Tibial artery (tissue), 4 donors: ENCODE measurements at places on chromosomes 16 and 17.

DNA sequence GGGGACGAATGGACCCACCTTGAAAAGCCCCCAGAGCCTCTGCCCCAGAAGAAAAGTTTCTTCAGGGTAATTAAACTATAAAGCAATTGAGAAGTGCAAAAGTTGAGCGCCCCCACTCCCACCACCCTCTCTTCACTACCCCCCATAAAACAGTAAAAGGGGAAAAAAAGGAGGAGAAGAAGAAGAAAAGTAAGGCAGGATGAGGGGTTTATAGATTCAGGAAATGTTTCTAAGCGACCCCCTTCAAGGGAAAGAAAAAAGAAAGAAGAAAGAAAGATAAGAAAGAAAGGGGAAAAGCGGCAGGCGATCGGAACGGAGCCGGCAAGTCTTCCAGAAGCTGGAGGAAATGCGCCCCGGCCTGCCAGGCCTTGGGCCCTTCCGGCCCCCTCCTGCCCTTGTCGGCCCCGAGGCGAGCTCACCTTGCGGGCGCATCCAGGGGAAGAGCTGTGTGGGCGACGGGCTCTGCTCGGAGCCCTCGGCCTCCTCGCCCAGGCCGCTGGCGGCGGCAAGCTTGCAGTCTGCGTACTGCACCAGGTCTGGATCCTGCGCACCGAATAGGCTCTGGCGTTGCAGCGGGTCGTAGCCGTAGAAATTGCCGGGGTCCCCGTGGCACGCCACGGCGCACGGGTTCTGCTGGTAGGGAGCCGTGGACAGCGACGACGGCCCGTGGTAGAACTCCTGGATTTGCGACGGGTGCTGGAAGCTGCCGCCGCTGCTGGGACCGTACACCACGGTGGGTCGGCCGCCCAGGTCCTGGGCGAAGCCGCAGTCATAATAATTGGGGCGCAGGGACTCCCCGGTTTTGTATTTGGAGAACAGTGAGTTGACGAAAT, 1.0 kb downstream of the HOXB8 start:
- peaks cover 12% of the 10 kb centered on the region for H3K27me3 ChIP-seq
- H3K27ac ChIP-seq = no peak overlapping the region
- DNase-seq = no peak
- H3K36me3 ChIP-seq = no peaks in the 10 kb centered on the region
- H3K4me3 ChIP-seq = peak overlapping the region; percentile 24

DNA sequence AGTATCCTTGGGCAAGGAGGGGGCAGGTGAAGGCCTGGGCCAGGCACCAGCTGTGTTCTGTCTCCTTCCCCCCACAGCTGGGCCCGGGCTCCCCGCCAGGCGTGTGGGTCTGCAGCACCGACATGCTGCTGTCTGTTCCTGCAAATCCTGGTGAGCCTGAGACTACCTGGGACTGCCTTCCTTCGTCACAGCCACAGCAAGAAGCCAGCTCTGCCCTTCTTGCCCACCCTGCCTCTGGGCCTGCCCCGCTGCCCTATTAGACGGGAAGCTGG, 12.3 kb downstream of the FCSK start:
- DNase-seq = no peak
- H3K36me3 ChIP-seq = peaks cover 34% of the 10 kb centered on the region
- no peaks in the 10 kb centered on the region for H3K4me1 ChIP-seq
- H3K27me3 ChIP-seq = no peaks in the 10 kb centered on the region
- H3K27ac ChIP-seq = no peak overlapping the region
- no peak overlapping the region for H3K4me3 ChIP-seq

DNA sequence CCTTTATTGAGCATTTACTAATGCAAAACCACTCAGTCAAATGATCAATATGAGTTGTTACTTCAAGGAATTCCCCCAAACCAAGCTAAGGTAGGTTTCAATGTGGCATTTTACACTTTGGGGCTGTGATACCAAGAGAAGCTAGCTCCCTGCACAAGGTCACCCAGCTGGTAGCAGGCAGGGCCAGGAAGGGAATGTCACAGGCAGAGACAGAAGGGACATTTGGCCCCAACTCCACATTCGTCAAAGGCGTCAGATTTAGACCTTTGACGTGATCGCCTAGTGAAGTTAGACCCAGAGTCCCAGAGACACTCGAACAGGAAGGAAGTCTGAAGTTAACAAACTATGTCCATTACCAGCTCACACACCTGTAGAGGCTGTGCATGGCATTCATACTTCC, 5.5 kb upstream of the SMG1 start:
- H3K27ac ChIP-seq = peak overlapping the region; percentile 85
- H3K27me3 ChIP-seq = no peaks in the 10 kb centered on the region
- no peak for DNase-seq
- no peaks in the 10 kb centered on the region for H3K36me3 ChIP-seq
- no peak overlapping the region for H3K4me3 ChIP-seq

DNA sequence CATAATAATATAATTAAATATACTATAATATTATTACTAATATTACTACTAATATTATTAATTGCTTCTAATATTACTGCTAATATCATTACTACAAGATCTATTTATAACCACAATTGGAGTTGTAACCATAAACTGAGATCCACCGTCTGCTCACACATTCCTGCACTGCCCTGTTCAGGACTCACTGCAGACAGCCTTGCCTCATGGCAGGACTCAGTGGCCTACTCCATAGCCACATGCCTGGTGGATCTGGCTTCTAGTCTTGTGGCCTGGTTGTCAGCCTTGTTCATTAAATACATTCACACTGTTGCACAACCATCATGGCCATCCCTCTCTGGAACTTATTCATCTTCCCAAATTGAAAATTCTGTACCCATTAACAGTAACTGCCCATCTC, 48.0 kb downstream of the SRL start:
- no peaks in the 10 kb centered on the region for H3K36me3 ChIP-seq
- no peak overlapping the region for H3K4me3 ChIP-seq
- H3K27ac ChIP-seq = no peak overlapping the region
- DNase-seq = no peak
- H3K27me3 ChIP-seq = no peaks in the 10 kb centered on the region

- no peaks in the 10 kb centered on the region for H3K4me1 ChIP-seq
- H3K27me3 ChIP-seq = no peaks in the 10 kb centered on the region
- H3K4me3 ChIP-seq = no peak overlapping the region
- DNase-seq = no peak
- no peaks in the 10 kb centered on the region for H3K36me3 ChIP-seq
Observed at GRCh38 chr17:51853857-51854256, 304.7 kb downstream of the CA10 start.

DNA sequence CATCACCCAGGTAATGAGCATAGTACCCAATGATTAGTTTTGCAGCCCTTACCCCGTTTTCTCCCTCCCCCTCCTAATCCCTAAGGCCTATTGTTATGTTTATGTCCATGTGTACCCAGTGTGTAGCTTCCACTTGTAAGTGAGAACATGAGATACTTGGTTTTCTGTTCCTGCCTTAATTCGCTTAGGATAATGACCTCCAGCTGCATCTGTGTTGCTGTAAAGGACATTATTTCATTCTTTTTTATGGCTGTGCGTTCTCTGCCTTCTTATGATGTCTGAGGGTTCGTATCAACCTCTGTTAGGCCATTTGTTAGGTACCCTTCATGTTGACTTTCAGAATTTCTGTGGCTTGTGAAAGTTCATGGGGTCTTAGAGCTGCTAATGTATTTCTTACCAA, 31.0 kb downstream of the CTCF start:
- no peaks in the 10 kb centered on the region for H3K27me3 ChIP-seq
- H3K36me3 ChIP-seq = no peaks in the 10 kb centered on the region
- H3K4me3 ChIP-seq = no peak overlapping the region
- H3K4me1 ChIP-seq = no peaks in the 10 kb centered on the region

GRCh38 chr17:43994272-43995149, 9.9 kb upstream of the NAGS start:
- no peak overlapping the region for H3K27ac ChIP-seq
- no peaks in the 10 kb centered on the region for H3K4me1 ChIP-seq
- no peaks in the 10 kb centered on the region for H3K36me3 ChIP-seq
